ENCODE measurements at places on chromosomes 4 and X.

DNA sequence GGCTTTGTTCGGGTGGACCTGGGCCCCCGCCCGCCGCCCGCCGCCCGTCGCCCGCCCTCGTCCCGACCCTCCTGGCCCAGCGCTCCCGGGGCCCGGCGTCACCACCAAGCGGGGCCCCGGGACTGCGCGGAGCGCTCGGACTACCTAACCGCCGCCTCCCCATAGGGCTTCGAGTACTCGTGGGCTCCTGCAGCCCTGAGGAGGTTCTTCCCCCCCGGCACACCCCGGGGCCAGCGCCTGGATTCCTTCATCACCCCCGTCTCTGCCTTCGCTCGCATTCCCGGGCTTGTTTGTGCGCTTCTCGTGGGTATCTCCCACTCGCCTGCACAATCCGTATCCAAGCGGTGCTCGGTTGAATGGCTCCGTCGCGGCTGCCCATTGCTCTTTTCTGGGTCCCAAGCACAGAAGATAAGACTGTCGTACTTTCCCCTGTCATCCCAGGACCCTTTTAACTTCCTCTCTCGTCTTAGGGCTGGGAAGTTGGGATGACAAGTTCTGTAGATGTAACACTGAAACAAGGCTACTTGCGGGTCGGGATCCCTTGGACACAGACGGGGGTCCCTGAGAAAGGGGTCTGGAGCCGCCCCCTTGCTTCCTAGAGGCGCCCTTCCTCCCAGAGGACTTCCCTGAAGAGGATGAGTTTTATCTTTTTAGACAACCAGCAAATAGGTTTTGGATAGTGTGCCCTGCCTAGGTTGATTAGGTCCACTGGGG is 565 bp downstream of the MOB1B start:
- peak; percentile 24 for DNase-seq

DNA sequence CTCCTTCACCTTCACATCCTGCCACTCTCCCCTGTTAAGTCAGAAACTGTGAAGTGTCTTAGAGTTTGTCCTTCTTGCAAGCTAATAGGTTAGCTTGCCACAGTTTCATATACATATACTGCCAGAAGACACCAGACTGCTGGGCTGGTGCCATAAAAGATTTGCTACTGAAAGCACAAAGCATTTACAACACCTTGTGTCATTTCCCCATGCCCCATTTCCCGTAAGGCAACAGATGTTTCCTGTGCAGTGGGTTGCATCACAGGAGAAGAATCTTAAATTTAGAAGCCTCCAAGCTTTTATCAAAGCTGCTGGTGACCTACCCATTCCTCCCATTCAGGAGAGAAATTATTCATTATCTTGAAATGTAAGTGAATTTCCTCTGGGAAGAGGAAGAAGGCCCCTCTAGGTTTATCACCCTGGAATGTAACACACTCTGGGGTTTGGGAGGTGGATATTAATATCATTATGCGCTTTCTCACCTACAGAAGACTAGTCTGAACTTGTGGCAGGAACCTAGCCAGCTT is 34.5 kb upstream of the RAB33B start:
- peak; percentile 52 for DNase-seq

GRCh38 chrX:150768580-150769190 is 75.5 kb downstream of the MTMR1 start:
- DNase-seq, result no peak

DNA sequence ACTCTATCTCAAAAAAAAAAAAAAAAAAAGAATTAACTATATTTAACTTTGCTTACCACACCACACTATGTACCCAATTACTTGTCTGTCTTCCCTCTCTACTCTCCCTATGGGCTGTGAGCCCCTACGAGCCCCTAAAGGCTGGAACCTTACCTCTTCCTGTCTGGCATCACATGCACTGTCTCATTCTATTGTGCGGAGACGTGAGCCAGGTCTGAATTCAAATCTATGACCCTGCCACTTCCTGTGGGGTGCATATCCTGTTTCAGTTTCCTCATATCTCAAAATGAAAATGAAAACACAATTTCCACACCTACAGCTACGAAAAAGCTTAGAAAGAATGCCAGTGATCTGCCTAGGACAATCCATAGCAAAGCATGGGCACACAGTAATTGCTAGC is 42.9 kb upstream of the HS3ST1 start:
- DNase-seq, result peak; percentile 83

DNA sequence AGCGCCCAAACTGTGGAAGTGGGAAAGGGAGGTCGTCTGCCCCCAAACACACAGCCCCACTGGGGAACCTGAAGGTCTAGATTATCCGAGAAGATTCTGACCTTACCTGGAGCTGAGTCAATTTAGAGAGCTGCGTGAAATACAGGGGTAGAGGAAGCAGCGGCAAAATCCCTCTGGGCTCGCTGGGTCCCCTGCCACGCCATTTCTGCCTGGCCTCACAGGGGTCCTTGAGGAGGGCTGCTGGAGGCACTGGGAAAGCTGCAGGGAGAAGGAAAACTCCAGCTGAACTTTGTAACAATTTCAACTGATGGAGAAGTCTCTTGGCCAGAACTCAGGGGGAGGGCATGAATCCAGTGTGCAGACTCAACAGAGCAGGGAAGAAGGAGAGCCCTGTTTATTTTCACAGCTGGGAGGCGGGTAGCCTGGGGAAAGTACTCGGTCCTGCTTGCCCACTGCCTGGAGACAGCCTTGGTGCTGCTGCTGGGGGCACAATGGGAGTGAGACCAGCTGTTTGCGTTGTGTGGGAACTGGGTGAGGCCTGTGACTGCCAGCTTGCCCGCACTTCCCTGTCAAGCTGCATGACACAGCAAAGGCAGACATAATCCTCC is 93.2 kb upstream of the MAPK10 start:
- DNase-seq, result no peak
